ENCODE measurements at places on chromosomes 5 and 9.
A peak's percentile ranks its signal among the peaks of the same experiment; 100 is the strongest.

DNA sequence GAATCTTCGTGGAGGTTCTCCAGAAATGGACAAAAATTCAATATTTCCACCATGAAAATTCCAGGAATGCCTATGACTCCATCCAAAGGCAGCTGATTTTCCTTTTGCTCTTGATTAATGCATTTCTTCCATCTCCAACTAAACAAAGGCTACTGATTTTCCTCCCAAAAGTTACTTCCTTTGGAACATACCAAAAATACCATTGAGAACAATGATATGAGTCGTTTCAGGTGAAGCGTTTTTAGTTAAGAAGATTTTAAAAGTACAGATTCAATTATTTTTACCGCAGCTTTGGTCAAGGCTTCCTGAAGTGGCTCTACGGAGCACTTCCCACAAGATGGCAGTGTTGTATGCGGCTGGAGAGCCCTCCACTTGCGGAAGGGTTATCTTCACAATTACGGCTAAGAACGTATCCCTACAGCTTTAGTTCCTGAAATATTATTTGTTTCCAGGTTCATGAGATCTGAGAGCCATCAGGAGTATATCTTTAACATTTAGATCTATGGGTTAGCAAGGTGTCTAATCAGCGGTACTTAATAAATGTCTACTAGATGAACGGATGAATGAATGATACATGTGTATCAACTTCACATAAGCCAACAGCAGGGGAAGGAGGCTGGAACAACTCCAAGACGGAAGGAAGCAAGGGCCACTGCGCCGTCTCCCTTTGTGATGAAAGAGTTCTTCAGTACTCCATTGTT is 35.9 kb upstream of the ARSB start:
- DNase-seq = peak; percentile 34

DNA sequence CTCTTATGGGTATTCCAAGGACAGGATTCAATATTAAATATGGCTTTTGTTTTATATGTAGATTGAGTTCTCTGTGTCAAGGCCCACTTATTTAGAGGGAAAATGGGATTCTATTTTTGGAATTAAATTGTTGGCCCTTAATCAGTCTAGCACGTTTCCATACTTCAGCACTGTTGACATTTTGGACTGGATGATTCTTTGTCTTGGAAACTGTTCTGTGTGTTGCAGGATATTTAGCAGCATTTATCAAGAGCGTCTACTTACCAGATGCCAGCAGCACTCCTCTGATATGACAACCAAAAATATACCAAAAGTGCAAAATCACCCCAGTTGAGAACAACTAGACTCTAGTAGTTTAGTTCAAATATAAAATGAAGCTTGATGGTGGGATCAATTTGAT is 1027.0 kb upstream of the COX7C start:
- no peak for DNase-seq

DNA sequence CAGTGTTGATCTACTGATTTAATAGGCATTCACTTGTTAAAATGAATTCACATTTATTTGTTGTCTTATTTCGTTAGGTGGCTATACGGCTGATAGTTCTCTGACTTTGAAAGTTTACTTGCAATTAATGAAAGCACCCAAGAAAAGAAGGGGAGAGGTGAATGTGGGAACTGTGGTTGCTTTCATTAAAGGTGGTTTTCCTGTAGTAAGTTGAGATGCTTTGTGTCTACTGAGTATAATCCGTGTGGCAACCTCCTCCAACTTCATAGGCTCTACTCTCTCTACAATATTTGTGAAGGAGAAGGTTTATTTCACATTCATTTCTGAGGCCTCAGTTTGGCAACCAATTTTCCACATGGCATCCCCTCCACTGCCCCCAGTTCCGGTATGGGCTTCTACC is 12.8 kb upstream of the MACIR start:
- DNase-seq = no peak

GRCh38 chr9:119375892-119376291 is 6.7 kb upstream of the BRINP1 start:
- DNase-seq = no peak

- DNase-seq = no peak
Observed at GRCh38 chr5:170437621-170438375, 48.6 kb upstream of the KCNMB1 start.

GRCh38 chr5:67536866-67537265 is 340.3 kb upstream of the CD180 start:
- DNase-seq = no peak
